ENCODE measurements at places on chromosomes 16 and 17. TPM values are rescaled to one million over a fixed set of nuclear protein-coding genes. Genes with fewer than 3 reads are reported as not detected.

DNA sequence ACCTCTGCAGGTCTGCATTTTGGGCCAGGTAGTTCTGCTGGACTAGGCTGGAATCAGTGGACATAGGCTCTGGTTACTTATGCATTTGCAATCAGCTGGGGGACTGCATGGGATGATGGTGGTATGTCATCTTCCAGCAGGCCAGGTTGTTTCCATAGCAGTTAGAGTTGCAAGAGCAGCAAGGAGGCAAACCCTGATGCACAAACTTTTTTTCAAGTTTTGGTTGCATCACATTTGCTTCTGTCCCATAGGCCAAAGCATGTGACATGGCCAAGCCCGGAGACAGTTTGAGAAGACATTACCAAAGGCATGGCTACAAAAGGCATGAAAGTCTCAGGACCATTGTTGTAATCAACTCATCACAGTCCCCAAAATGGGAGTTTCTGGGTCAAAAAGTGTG, 58.2 kb downstream of the PRKCB start:
- peaks cover 39% of the 10 kb centered on the region for H3K4me1 ChIP-seq
- peaks cover 17% of the 10 kb centered on the region for H3K36me3 ChIP-seq
- H3K27ac ChIP-seq: no peak overlapping the region
- DNase-seq: no peak
- H3K27me3 ChIP-seq: no peaks in the 10 kb centered on the region
- no peak overlapping the region for H3K4me3 ChIP-seq

DNA sequence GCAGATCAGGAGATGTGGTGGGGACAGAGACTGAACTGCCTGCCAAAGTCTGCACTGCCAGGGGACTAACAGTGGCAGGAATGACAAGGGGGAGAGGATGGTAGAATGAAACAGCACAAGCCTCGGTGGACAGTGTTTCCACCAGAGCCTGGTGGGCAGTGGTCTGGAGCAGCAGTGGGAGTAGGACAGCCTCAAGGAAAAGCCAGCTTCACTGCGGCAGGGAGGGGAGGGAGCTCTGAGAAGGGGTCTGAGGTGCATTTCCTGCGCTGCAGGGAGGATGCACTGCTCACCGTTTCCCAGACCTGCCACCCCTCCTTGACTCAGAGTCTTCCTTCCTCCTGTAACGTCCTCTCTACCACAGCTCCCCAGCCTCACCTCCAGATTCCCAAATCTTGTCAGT, 33.8 kb downstream of the MARCHF10 start:
- H3K27me3 ChIP-seq: peaks cover 23% of the 10 kb centered on the region
- no peak for DNase-seq
- no peaks in the 10 kb centered on the region for H3K4me1 ChIP-seq
- H3K27ac ChIP-seq: no peak overlapping the region
- no peak overlapping the region for H3K4me3 ChIP-seq

UTP18 gene
- total RNA-seq: 47.4 TPM

DNA sequence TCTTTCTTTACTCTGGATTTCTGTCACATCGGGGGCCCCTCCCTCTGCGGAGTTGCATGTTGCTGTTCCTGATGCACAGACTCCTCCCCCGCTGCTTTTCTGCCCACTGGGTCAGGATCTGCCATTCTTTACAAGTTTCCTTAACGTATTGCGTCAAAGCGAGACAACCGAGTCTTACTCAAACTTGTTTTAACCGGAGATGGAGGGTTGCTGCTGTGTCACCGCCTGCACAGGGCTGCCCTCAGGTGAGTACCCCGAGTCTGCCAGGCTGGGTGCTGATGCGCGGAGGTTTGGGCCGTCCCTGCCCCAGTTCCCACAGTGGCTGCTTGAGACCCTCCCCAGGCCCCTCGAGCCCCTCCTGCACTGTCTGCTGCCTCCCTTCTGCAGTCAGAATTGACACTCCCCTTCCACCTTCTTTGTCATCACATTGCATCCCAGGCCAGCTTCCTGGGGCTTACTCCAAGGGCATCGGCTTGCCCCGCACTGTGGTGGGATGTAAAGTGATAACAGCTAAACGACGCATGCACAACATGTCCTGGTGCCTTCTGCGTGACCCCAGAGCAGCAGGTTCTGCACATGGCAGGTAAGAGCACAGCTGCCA, 19.3 kb downstream of the CARHSP1 start:
- peaks cover 39% of the 10 kb centered on the region for H3K4me1 ChIP-seq
- no peak overlapping the region for H3K4me3 ChIP-seq
- H3K27me3 ChIP-seq: no peaks in the 10 kb centered on the region
- peaks cover 11% of the 10 kb centered on the region for H3K36me3 ChIP-seq
- H3K27ac ChIP-seq: peak overlapping the region; percentile 72

DNA sequence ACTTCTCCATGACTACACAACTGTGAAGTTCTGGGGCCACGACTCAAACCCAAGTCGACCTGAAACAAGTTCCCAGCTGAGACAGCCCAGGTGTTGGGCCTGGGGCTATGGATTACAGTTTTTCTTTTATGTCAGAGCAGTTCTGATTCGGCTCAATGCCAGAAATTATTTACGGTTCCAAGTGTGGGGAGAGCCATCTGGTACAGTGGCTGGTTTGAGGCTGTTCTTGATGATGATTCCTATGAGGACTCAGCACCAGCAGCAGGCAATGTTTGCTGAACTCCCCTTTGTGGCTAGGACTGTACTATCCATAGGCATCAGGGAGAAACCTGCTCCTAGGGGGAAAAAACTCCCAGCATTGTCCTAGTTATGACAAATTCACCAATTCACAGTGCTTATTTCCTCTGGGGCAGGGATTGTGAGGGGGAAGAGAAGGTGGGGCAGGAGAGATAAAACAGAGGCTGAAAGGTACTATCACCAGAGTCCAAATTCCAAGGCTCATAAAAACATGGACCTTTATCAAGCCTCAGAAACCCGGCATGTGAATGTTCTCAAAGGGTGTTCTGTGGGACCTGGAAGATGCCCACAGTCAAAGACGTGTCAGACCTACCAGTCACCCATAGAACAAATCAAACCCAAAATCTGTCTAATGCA, 18.2 kb upstream of the CMTM4 start:
- H3K27me3 ChIP-seq: peaks cover 8% of the 10 kb centered on the region
- H3K4me1 ChIP-seq: no peaks in the 10 kb centered on the region
- DNase-seq: no peak
- H3K4me3 ChIP-seq: no peak overlapping the region

DNA sequence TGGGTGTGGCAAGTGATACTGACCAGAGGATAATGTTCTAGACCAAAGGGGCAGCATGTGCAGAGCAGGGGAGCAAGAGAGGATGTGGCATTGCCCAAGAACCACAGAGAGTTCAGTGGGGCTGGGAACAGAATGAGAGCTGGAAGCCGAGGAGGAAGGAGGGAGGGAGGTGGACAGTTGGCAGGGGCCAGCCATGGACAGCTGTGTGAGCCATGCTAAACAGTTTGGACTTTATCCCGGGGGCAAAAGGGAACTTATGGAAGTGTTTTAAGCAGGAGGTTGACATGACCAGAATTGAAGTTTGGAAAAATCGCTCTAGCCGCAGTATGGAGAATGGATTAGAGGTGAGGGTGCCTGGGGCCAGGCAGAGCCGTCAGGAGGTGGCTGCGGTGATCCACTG, 29.4 kb upstream of the TMEM132E start:
- H3K27me3 ChIP-seq: peaks cover 29% of the 10 kb centered on the region
- no peak overlapping the region for H3K27ac ChIP-seq
- no peaks in the 10 kb centered on the region for H3K36me3 ChIP-seq

DNA sequence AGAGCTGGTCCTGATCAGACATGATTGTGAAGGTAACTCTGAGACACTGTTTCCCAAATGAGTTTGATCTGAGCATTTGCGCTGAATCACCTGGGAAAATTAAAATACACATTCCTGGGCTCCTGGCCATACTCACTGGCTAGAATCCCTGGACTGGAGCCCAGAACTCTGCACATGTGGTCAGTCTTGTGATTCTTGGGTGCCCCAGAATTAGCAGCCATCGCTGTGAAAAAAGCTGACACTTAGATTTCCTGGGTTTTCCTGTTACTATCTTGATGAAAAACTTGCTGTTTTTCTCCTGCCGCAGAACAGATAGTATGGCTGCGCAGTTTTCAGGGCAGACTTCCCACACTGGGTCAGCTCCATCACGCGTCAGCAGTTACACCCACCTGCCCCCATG, 24.6 kb downstream of the NECAB2 start:
- peaks cover 43% of the 10 kb centered on the region for H3K27me3 ChIP-seq
- DNase-seq: no peak
- peaks cover 4% of the 10 kb centered on the region for H3K4me1 ChIP-seq
- no peak overlapping the region for H3K4me3 ChIP-seq
- no peaks in the 10 kb centered on the region for H3K36me3 ChIP-seq

TNP2 gene
- not detected for total RNA-seq

GRCh38 chr16:66523861-66524354, 26.0 kb downstream of the TK2 start:
- no peaks in the 10 kb centered on the region for H3K36me3 ChIP-seq
- H3K27ac ChIP-seq: peak overlapping the region; percentile 96
- peaks cover 89% of the 10 kb centered on the region for H3K4me1 ChIP-seq
- peak overlapping the region; percentile 73 for H3K4me3 ChIP-seq
- H3K27me3 ChIP-seq: no peaks in the 10 kb centered on the region

DNA sequence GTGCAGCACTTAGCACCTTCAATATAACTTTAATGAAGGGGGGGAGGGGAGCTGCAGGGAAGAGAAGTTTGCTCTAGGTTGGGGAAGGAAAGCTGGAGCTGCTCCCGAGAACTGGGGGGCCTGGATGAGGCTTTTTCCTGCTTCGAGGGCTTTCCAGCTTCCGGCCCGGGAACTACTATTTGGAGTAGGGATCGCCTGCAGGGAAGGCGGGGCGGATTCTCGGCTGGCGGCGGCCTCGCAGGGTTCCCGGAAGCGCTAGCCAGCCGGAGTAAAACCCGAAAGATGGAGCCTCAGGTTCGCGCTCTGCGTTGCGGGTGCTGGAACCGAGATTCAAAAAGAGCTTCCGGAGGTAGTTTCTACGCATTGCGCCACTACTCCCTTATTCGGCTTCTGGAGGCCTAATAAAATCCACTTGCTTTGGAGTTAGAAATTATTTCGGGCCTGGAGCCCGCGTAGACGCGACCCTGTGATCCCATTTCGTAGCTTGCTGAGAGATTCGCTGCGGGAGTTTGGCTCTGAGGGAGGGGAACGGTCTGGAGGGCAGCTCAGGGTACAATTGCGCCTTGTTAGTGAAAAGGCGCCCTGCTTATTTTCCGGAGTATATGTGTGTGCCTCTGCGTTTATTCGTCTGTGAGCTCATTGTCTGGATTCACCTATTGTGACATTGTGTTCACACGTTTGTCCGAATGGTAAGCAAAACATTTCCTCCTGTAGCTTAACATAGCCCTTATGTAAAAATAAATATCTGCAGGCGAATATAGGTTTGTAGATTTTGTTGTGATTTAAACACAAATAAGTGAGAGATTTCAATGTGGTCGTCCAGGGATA, 652 bp downstream of the PRAC2 start:
- peaks cover 99% of the 10 kb centered on the region for H3K27me3 ChIP-seq
- peak overlapping the region; percentile 90 for H3K4me3 ChIP-seq
- H3K36me3 ChIP-seq: no peaks in the 10 kb centered on the region
- peaks cover 72% of the 10 kb centered on the region for H3K4me1 ChIP-seq

DNA sequence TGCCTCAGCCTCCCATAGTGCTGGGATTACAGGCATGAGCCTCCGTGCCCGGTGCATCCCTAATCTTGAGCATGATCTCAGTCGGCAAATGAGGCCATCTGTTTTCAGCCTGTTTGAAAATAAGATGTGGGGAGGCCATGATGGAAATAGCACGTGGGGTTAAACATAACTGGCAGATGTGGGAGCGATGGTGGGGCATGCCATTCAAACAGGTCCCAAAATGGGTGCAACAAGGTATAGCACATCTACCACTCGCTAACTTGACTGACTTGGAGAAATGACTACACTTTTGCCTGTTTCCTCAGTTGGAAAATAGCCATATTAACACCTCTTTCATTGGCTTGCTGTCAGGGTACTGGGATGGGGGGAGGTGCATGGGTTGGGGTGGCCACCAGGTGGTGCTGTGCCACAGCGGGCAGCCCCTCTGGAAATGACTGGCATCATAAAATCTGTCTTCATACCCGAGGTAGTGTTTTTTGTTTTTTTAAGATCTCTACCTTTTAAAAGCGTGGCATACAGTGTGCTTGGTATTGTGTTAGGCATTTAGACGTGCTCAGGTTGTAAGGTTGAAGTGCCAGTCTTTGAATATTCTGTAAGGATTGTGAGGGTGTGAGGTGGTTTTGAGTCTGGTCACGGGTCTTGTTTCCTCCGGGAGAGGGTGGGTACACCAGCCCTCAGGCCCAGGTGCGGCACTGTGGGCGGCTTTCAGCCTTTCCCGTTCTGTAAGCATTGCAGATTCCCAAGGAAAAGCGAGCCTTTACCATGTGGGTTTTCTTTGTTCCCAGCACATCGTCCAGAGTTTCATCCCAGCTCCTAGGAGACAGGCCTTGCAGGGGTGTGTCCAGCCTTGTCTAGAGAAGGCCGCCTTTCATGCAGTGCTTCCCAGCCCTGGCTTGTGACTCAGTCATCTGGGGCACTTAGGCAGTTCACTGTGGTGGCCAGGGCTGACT, 2.9 kb upstream of the TTYH2 start:
- H3K27ac ChIP-seq: peak overlapping the region; percentile 33
- no peaks in the 10 kb centered on the region for H3K27me3 ChIP-seq
- H3K36me3 ChIP-seq: peaks cover 13% of the 10 kb centered on the region
- peak; percentile 85 for DNase-seq

ASIC2 gene
- not detected for total RNA-seq

DNA sequence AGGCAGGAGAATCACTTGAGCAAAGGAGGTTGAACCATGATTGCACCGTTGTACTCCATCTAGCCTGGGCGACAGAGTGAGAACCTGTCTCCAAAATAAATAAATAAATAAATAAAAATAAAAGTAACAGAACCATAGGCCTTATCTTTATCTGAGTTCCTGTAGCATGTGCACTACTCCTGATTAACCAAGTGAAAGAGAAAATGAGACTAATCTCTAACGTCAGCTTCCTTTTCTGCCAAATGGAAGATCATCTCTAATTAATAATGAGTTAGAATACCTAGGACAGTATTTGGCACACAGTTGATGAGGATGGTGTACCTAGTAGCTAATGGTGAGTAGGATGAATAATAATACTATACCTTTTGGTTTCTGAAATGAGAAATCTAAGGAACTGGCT, 520.4 kb downstream of the WWOX start:
- H3K27ac ChIP-seq: no peak overlapping the region
- no peak for DNase-seq
- no peak overlapping the region for H3K4me3 ChIP-seq
- H3K27me3 ChIP-seq: no peaks in the 10 kb centered on the region
- no peaks in the 10 kb centered on the region for H3K4me1 ChIP-seq
- H3K36me3 ChIP-seq: no peaks in the 10 kb centered on the region

GRCh38 chr17:49691677-49692191, 13.8 kb upstream of the SPOP start:
- H3K4me1 ChIP-seq: peaks cover 57% of the 10 kb centered on the region
- no peak overlapping the region for H3K27ac ChIP-seq
- H3K27me3 ChIP-seq: no peaks in the 10 kb centered on the region
- no peak for DNase-seq
- H3K36me3 ChIP-seq: peaks cover 5% of the 10 kb centered on the region

All from activated T-cell treated with anti-CD3 and anti-CD28 coated beads, Interleukin-2, amount 50 U/mL, for 72 hours (primary cell).